ENCODE measurements at places on chromosomes 4 and X.

- no peak for DNase-seq
Observed at GRCh38 chr4:102535398-102536082, 34.4 kb downstream of the NFKB1 start.

DNA sequence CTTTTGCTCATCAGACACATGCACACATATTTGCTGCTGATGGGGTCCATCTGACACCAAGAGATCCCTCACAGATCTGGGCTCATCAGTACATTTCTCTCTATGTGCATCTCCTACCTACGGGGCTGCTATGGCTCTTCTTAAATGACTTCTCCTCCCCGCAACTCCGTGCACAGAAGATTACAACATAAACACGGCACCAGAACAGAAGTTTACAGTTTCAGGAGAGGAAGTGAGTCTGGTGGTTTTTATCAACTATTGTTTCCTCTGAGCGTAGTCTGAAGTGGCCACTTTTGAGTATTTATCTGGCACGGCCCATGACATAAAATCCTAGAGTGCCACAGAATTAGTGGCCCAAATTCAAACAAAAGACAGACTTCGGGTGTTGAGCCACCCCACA, 263.8 kb downstream of the PRDM5 start:
- no peak for DNase-seq

DNA sequence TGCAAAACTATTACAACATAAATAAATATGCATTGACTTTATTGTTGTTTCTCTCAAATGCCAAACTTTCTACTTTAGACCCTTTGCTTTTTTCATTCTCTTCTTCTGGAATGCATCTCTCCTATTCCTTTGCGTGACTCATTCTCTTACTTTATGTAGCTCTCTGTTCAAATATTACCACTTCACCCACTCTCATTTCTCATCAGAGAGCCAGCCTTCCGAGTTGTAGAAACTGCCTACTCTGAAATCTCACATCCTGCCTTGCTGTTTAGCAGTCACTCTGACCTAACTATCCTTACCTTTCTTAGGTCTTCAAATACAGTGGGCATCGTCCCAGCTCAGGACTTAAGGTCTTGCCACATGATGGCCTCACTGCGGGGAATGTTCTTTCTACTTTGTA, 143.5 kb downstream of the GALNTL6 start:
- no peak for DNase-seq

DNA sequence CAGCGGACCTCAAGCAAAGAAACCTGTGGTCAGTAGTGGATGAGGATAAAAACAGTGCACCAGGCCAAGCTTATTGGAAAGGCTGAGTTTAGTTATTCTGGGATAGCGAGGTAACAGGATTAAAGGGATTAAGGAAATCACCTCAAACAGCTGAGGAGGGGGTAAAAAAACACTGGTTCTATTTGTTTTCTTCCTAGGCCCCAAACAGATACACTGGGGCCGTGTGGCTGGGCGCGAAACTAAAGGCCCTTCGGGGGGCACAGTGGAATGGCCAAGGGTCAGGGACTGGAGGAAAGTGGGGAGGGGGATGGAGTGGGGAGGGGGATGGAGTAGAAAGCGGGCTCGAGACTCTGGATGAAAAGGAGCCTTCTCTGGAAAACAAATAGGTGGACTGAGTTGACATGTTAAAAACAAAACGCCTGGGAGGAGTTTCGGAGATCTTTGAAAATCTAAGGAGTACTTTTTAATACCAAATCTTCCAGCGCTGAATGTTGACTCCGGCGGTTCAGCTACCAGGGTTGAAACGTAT, 2.9 kb downstream of the SOX3 start:
- no peak for DNase-seq

DNA sequence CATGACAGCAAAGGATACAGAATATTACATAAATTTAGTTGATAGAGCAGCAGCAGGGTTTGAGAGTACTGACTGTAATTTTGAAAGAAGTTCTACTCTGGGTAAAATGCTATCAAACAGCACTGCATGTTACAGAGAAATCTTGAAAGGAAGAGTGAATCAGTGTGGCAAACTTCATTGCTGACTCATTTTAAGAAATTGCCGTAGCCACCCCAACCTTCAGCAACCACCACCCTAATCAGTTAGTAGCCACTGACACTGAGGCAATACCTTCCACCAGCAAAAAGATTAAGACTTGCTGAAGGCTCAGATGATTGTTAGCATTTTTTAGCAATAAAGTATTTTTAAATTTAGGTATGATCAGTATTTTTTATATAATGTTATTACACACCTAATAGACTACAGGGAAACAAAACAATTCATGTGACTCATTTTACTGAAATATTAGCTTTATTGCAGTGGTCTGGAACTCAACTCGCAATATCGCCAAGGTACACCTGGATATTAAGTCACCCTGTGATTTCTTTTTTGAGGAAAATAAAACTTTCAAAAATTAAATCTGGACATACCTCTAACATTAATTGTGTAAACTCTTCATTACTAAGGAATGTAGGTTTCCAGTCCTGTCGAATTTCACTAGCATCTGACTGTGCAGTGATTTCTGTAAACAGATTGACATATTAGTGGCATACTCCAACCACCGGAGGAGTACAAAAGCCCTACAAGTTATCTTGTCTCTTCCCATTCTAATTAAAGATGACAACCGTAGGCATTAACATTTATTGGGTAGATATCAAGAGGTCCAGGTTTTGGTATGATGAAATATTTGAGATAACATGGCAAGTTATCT, 71.1 kb downstream of the CLOCK start:
- no peak for DNase-seq

- DNase-seq = no peak
Observed at GRCh38 chr4:85302193-85302736, 172.7 kb upstream of the ARHGAP24 start.

GRCh38 chr4:185775792-185776555, 36.0 kb downstream of the SORBS2 start:
- DNase-seq = no peak

- no peak for DNase-seq
Observed at GRCh38 chrX:100747703-100748102, 15.8 kb upstream of the SYTL4 start.

GRCh38 chr4:156948738-156949137, 22.9 kb downstream of the PDGFC start:
- DNase-seq = no peak

DNA sequence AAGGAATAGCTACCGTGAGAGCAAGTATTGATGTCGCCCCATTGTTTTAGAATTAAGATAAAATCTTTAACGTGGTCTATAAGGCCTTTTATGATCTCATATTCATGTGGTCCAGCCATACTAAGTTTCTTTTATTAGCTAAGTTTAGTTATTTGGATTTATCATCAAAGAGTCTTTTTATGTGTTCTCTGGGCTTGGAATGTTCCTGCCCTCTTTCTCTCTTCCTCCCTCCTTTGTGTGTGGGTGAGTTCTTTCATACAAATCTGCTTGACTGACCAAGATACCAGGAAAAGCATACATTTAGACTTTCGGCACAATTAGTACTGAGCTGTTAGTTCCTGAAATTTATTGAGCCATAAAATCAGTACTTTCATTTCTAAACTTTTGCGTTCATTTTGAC, 11.3 kb downstream of the TDO2 start:
- no peak for DNase-seq

DNA sequence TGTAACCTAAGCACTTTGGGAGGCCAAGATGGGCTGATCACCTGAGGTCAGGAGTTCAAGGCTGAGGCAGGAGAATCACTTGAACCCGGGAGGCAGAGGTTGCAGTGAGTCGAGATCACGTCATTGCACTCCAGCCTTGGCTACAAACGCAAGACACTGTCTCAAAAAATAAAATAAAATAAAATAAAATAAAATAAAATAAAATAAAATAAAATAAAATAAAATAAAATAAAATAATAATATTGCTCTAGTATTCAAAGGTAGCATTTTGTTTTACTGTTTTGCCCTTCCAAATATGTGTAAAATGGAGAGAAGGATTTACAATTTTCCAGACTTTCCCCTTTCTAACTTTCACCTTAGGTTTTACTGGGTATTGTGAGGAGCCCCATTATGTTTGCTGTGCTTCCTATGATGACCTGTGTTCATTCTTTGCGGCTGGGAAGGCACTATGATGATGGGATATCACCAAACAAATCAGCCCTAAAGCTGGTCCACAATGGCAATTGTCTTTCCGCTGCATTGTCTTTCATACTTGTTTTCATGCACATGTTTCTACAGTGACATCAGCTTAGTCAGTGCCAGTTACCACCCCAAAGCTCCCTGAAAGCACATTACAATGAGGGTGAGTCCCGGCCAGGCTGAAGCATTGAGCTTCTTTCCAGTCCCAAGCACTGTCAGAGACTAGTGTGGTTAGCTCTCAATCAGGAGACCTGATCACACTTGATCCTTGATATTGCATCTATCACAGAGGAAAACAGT, 50.8 kb downstream of the DTHD1 start:
- no peak for DNase-seq

DNA sequence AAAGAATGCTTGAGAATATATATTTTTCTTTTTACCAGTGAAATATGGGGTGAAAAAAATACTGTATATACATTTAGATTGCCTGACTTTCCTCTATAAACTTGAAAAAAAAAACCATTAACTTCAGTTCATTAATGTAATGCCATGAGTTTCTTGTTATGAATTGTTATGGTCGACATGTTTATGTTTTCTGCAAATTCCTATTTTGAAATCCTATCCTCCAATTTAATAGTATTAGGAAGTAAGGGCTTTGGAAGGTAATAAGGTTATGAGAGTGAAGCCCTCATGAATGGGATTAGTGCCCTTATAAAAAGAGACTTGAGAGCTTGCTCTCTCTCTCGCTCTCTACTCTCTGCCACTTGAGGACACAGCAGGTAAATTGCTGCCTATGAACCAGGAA, 211.4 kb downstream of the LDB2 start:
- DNase-seq = no peak

DNA sequence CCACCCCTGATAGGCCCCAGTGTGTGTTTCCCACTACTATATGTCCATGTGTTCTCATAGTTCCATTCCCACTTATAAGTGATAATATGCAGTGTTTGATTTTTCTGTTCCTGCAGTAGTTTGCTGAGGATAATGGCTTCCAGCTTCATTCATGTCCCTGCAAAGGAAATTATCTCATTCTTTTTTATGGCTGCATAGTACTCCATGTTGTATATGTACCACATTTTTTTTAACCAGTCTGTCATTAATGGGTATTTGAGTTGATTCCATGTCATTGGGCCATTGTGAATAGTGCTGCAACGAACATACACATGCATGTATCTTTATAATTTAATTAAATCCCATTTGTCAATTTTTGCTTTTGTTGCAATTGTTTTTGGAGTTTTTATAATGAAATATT, 10.3 kb upstream of the TMPRSS11A start:
- no peak for DNase-seq

GRCh38 chrX:145848857-145849256, 31.2 kb downstream of the SLITRK2 start:
- no peak for DNase-seq

DNA sequence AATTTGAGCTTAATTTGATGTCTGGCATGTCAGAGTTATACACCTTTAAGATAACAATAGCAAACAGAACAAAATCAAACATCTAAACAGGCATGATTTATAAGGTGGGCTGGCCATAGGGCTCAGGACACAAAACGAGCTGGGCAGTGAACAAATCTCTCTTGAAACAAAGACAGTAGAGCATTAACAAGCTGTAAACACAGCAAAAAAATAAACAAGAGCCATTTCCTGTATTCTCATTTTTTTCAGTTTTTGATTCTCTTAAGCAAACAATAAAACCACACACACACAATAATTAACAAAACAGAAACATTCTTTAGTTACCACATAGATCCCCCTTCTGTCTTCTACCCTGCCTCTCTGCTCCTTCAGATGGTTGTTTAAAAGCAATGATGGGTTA, 68.3 kb upstream of the TMEM150C start:
- DNase-seq = no peak

GRCh38 chr4:93776386-93777080, 52.0 kb upstream of the ATOH1 start:
- DNase-seq = no peak

- no peak for DNase-seq
Observed at GRCh38 chr4:83323136-83323535, 11.5 kb downstream of the HPSE start.

GRCh38 chrX:153409414-153410101, 1.7 kb upstream of the ZFP92 start:
- no peak for DNase-seq

DNA sequence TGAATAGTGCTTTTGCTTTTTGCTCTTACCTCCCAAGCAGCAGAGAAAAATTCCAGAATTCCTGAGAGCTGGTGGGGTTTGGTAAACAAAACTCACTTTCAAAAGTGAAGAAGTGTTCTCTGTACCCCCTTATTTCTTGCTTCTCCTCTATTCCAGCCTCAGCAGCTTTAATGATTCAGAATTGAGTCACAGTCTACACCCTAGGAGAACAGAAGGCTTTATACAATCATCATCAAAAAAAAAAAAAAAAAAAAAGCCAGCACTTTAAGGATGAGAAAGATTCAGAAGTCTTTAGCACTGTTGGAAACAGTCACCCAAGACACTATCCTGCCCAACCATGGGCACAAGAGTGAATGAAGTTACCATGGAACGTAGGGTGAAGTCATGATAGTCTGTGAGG, 1583.1 kb upstream of the PCDH10 start:
- DNase-seq = no peak

GRCh38 chr4:79044141-79044659, 105.0 kb upstream of the PAQR3 start:
- DNase-seq = no peak

DNA sequence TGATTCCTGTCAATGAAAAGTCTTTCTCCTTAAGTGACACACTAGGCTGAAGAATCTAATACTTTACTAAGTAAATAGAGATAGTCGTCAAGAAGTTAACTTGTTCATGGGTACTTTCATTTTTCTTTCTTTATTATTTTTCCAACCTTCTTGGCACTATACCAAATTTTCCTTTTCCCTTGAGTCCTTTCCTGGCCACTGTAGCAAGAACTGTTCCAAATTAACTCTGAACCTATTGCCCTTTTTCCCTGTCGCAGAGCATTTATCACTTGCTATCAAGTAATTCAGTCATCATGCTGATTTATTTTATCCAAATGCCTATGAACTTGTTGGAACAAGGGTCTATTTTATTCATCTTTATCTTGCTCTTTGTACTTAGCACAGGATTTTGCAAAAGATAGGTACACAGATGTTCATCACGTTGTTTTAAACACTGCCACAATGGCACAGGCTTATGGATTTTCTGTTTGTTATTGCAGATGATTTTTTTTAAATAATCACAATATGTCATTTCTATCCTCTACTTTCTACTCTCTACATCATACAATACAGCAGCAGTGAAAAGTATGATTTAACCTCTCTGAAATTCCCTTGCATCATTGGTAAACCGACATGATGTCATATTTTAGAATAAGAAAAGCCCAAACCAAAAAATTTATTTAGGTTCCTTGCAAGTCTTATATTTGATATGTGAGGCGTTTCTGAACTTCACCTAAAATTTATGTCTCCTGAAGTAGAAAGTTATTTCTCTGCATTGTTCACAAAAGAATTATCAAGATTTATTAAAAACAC, 2352.3 kb downstream of the PCDH7 start:
- no peak for DNase-seq

- DNase-seq = no peak
Observed at GRCh38 chr4:77845400-77845799, 17.2 kb upstream of the MRPL1 start.
